ENCODE measurements at places on chromosomes 4 and X.

DNA sequence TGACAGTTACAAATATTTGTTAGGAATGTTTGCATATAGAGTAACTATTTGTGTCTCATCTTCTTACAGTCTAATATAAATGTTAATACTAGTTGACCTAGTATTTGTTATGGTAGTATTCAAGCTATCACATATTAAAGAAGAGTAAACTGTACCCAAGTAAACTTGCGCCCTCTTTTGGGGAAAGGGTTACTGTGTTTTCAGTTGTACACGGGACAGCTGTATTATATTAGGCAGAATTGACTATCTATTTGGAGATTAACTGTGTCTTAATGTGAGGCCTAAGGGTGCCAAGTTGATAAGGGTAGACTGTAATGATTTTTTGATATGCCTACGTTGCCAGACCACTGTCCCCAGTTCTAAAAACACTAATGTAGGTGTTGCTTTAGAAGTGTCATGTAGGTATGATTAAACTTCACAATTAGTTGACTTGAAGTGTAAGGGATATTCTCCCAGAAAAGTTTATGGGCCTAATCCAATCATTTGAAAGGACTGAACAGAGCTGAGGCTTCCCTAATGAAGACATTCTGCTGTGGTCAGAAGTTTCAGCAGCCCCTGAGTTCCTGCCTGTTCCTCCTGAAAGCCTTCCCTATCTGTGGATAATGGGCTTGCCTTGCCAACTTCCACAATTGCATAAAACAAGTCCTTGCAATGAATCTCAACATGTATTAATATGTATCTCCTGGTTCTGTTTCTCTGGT, 172.8 kb upstream of the CXCL13 start:
- no peak for DNase-seq

- no peak for DNase-seq
These were observed 9.8 kb downstream of the ZIC3 start for GRCh38 chrX:137575596-137576255.

DNA sequence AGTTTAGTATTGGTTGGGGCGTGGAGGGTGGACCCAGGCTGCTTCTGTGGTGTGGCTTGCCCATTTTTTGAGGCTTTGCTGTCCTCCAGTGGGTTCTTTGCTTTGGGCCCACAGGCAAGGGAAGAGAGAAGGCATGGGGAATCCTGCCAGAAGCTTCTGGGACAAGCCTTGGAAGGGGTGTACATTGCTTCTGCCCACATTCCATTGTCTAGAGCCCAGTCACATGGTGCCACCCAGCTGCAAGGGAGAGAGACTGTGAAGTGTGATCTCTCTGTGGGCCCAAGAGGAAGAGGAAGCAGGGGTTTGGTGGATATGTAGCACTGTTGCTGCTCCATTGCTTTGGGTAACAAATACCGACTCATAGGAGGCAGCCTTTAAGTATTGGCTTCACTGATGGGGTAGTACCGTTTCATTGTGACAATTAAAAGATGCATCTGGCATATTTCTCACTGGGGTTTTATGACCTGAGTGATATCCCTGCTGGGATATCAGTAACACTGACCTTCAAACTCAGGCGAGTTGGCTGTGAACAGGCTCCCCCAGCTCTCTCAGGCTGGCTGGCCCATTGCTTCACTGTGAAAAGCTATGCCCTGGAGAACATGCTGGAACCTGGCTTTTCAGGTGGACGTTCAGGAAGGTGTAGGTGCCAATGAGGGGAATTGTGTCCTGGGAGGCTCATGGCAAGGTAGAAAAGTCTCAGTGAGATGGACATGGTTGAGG, 85.9 kb downstream of the CLDN34 start:
- DNase-seq, result peak; percentile 57

- peak; percentile 76 for DNase-seq
These were observed at the start of gene FAM241A for GRCh38 chr4:112145326-112145789. TSS of gene FAM241A (plus strand) at chr4:112145454. CDS start at chr4:112145581, 127 bp downstream.

DNA sequence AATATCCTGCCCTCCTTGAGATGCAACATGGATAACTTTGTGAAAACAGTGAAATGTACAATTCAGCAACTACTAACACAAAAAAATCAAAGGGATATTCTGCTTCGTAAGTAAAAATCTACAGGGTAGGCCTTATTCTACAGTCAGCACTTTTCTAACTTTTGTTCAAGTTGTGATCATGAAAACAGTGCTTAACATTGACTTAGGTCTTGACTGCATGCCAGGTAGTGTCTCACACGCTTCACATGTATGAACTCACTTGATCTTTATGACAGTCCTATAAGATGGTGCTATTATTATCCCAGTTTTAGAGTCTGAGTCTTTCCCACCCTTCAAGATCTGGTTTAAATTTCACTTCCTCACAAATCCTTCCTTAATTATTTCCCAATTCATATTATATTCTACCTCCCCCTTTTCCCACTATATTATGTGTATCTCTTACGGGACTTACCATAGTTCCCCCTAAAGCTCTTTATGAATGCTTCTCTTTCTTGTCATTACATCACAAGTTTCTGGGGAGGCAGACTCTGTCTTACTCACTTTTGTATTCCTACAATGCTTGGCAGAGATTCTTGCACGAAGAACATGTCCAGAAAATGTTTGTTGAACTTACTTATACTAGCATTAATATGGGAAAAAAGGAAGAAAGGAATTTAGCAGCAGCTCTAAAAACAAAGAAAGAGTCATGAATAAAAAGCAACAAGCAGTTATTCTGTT, 179.8 kb downstream of the SCFD2 start:
- peak; percentile 46 for DNase-seq

- peak; percentile 8 for DNase-seq
These were observed 297.8 kb downstream of the RAPGEF2 start for GRCh38 chr4:159400558-159401225.
